Pancreas (tissue), 10 donors: ENCODE measurements at places on chromosomes 6 and 20. TPM values are rescaled to one million over a fixed set of nuclear protein-coding genes. Genes with fewer than 3 reads are reported as not detected.

GRCh38 chr6:143363299-143363698 is 87.2 kb downstream of the ADAT2 start:
- no peak for DNase-seq

- DNase-seq = no peak
Observed at GRCh38 chr6:37928217-37928616, 108.7 kb downstream of the ZFAND3 start.

GRCh38 chr6:134247231-134247833 is 70.6 kb downstream of the SGK1 start:
- DNase-seq = no peak

DNA sequence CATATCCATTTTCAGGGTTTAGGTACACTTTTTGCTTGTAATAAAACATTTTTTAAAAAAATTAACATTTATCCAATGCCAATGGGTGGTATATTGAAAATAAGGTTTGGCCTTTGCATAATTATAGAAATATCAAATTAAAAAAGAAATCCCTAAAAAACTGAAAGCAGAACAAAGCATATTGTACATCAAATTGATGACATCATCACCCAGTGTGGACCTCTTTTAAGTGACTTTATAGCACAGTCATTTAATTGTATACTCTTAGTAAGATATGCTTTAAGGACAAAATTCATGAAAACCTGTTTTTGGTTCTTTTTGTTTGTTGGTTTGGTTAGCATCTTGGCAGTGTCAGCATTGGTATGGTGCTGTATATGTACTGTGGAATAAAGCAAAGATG is 1.4 kb upstream of the EEF1E1 start:
- no peak for DNase-seq

BANF2 gene
- 6.4 TPM for total RNA-seq

PNPLA1 gene
- not detected for total RNA-seq
